D341Med (cell line): ENCODE measurements at places on chromosomes 6 and 20.

DNA sequence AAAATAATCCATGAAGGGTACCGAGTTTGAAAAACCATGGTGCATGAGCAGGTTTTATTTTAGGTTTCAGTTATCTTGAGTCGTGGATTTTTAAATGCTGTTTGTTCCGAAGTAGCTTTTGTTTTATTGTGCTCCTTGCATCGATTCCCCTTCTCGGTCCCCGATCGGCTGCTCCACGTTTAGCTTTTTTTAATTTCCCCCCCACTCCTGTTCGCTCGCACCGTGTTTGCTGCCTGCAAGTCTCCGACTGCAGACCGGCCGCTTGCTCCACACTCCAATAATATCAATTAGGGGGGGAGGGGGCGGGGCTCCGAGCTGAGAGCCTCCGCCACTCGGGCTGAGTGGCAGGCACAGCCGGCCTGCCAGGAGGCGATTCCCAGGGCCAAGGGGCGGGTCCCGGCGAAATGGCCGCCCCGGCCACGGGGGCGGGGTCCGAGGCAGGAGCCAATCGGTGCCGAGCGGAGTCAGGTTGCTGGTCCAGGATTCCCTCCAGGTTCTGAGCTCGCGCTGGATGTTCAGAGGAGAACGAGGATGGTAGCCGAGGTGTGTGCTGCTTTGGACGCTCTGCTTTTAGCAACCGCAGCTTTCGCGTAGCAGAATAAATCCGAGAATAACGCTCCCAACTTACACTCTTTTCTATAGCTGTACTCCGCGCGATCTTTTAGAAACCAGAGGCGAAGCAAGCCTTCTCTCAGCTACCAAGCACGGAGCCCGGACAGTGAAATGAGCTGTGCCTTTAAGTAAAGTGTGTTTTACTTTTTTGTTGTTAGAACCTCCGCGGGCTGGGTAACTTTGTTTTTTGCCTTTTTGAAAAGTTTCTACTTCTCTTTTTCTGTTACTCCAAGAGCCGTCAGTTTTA lies at the start of gene EPHA7:
TSS of gene EPHA7 (minus strand) at position 256 of the 859 bp plus-strand sequence. CDS start at position 38, 218 bp downstream.
- peak; percentile 97 for DNase-seq

DNA sequence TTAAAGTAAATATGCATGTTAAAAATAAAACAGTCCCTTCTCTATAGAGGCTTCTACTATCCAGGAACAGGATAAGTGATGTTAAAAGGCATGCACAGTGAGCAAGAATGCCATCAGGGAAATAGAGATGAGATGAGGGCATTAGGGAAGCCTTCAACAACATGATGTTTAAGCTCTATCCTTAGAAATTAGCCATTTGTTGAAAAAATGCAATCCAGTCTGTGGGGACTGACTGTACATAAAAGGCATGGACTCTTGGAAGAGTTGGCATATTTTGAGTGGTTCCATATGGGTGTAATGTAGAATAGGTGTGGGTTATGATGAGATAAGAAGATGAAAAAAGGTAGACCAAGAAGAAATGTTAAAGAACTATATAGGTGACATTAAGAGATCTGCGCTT lies 5.8 kb downstream of the KIAA0319 start:
- no peak for DNase-seq

DNA sequence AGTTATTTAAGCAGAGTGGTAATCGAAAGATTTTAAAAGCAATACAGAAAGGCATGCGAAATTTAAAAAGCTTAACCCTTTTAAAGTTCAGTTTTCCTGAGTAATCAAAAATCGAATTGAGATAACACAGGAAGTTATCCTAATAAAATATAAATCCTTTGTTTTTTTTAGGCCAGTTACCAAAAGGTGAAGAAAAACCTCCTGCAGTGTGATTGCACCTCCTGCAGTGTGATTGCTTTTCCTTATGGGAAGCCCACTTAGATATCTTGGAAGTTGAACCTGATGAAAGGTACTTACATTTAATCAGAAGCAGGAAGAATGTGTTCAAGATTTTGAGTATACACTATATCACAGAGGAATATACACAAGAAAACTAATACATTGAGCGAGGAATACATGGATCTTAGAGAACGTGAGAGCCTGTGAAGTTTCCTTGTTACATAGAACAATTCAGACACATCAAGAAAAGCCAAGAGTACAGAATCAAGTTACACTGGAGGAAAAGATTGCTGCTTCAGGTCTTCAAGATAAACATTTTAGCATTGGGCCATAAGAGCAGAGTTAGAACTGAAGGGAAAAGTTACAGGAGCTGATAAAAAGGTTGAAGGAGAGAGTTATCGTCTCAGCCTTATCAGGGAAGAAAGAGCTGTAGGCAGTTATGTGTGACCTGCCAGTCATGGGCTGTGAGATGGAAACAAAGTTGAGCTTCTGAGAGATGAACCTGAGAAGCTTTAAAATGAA lies 7.7 kb upstream of the TMEM181 start:
- DNase-seq = no peak

DNA sequence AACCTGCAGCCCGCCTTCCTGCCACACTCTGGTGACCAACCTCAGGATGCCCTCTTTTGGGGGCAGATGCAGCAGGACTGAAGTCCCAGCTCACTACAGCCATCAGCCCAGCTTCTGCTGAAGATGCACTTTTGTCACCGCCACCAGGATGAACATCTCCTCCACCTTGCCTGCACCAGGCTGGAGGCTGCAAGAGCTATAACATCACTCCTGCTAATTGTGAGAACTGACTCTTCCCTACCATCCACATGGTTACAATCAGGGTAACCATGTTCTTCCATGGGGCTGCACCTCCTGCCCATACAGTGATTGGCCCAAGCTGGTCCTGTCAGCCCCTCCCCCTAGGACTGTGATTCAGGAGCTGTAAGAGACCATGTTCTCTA lies 2.0 kb upstream of the ACTL10 start:
- peak; percentile 25 for DNase-seq

DNA sequence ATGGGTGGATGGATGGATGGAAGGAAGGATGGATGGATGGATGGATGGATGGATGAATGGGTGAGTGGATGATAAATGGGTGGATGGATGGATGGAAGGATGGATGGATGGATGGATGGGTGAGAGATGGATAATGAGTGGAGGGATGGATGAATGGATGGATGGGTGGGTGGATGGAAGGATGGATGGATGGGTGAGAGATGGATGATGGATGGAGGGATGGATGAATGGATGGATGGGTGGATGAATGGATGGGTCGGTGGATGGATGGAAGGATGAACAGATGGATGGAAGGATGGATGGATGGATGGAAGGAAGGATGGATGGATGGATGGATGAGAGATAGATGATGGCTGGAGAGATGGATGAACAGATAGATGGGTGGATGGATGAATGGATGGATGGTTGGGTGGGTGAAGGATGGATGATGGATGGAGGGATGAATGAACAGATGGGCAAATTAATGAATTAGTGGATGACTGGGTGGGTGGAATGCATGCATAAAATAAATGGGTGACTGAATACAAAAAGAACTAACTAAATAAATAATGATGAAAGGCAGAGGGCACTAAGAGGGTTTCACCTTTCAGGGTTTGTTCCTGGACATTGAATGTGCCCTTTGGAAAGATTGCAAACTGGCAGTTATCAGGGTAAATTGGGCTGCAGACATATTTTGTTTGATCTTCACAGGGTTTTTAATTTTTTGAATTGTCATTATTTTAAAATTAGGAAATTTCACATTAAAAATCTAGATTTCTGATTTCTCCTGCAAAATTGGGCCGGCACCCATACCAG lies 50.9 kb upstream of the PTPN1 start:
- no peak for DNase-seq

- DNase-seq = no peak
Measured at GRCh38 chr6:43188426-43188825, 6.4 kb downstream of the CUL9 start.

DNA sequence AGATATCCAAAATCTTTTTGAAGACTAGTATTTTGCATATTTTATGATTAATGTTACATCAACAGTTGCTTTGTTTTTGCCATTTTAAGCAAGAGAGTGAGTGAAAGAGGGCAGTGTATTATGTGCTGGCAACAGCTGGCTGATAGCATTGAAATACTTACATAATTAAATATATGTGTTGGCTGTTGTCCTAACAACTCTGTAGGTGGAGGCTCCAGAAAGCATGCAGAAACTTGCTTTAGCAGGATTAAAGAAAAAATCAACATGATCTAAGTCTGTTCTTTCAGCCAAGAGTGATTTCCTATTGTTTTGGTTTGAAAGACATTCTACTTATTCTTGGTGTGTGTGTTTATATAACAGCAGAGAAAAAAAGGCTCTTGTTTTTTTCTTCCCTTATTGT lies 127.5 kb downstream of the CDKAL1 start:
- peak; percentile 45 for DNase-seq

DNA sequence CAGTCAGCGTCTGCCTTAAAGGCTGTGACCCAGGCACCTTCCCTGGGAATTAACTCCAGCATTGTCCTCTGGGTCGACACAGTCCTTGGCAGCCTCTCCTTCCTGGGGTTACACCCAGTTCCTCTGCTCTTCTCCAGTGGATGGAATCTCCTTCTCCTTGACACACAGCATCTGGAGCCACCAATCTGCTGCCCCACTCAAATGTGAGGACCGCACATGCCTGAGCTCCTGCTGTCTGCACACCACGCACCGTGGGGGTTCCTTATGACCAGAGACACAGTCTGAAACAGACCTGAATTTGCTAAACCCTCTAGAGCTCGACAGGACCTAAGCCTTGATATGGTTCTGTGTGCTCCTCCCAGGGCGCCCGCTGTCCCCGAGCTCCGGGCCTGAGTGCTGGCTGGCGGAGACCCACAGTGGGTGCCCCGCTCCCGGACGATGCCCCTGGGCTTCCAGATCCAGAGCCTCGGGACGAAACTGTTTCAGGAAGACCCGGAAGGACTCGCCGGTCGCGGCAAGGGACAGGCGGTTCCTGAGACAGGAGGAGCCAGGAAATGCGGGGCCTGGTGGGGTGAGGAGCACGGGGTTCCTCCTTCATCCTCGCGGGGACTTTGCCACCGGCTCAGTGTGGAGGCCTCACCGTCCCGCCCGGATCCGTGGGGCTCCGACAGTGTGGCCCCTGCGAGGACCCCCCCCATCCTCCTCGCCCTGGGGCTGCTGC lies 2.5 kb upstream of the RAET1G start:
- no peak for DNase-seq
